Tracheal epithelial cell (primary cell): ENCODE measurements at places on chromosomes 4 and X. TPM values are rescaled to one million over a fixed set of nuclear protein-coding genes. Genes with fewer than 3 reads are reported as not detected.

Gene BGN
- total RNA-seq: 0.21 and 0.48 TPM in 2 replicates

Gene NPY2R
- total RNA-seq: not detected in 2 replicates

Gene CLNK
- total RNA-seq: not detected in 2 replicates

Gene PALLD
- total RNA-seq: 88.5 and 251 TPM in 2 replicates

Gene BEX2
- 29.4 and 32.5 TPM in 2 replicates for total RNA-seq

Gene MAGEA11
- not detected in 2 replicates for total RNA-seq

Gene PDGFC
- 39.2 and 48.9 TPM in 2 replicates for total RNA-seq

Gene MEPE
- not detected in 2 replicates for total RNA-seq

Gene NEXMIF
- under 0.01 TPM in 1 of 2 replicates, not detected in the other for total RNA-seq

Gene NXF2
- total RNA-seq: not detected in 2 replicates

Gene HAUS3
- total RNA-seq: 8.9 and 9.0 TPM in 2 replicates

Gene UNC5C
- under 0.01 TPM in 1 of 2 replicates, not detected in the other for total RNA-seq

Gene PABPC5
- total RNA-seq: 0.24 TPM in 1 of 2 replicates, not detected in the other

Gene SLC38A5
- total RNA-seq: 208 and 301 TPM in 2 replicates

Gene CT55
- total RNA-seq: not detected in 2 replicates

Gene MAGEE2
- total RNA-seq: not detected in 2 replicates

Gene SYN1
- total RNA-seq: under 0.01 TPM in 1 of 2 replicates, not detected in the other

Gene PCDH19
- under 0.01 TPM in 1 of 2 replicates, not detected in the other for total RNA-seq

Gene ARX
- total RNA-seq: not detected in 2 replicates

Gene CSAG1
- total RNA-seq: not detected in 2 replicates

Gene PRRG3
- total RNA-seq: not detected in 2 replicates

Gene RTL3
- not detected in 2 replicates for total RNA-seq

Gene RP2
- 14.9 and 17.6 TPM in 2 replicates for total RNA-seq

Gene PCDH7
- total RNA-seq: 15.6 and 19.3 TPM in 2 replicates

Gene HHIP
- 0.96 TPM in 1 of 2 replicates, not detected in the other for total RNA-seq

Gene SHROOM4
- total RNA-seq: 0.43 and 1.4 TPM in 2 replicates

Gene PCDH11X
- total RNA-seq: under 0.01 TPM in 1 of 2 replicates, not detected in the other

Gene CT83
- total RNA-seq: 1.1 TPM in 1 of 2 replicates, not detected in the other

Gene FGA
- not detected in 2 replicates for total RNA-seq

Gene ZNF141
- total RNA-seq: 7.7 and 9.4 TPM in 2 replicates

Gene FAM184B
- not detected in 2 replicates for total RNA-seq

Gene FHIP1A
- total RNA-seq: 25.2 and 44.8 TPM in 2 replicates

Gene PRDX4
- 166 and 230 TPM in 2 replicates for total RNA-seq

Gene ZAR1
- not detected in 2 replicates for total RNA-seq

Gene NAA11
- not detected in 2 replicates for total RNA-seq

Gene ZFP92
- 0.43 and 0.72 TPM in 2 replicates for total RNA-seq
